Activated T-cell treated with anti-CD3 and anti-CD28 coated beads, Interleukin-2, amount 50 U/mL, for 48 hours (primary cell): ENCODE measurements at places on chromosomes 12 and 14.

DNA sequence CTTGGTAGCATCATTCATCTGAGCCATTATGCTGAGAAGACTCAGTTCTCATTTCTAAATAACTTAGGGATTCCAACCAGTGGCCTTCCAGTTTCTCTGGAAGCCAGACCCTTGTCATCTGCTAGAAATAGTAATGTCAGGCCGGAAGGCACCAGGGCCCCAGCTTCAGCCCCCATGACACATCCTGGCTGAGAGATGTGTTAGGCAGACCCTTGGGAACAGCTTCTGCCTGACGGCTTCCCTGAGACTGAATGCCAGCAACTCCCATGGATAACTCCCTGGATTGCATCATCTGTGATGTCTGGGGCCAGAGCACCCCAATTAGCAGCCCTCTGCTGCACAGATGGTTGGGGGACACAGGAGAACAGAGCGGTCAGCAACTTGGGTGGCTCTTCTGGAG is 583.5 kb upstream of the TBX3 start:
- no peak for DNase-seq

DNA sequence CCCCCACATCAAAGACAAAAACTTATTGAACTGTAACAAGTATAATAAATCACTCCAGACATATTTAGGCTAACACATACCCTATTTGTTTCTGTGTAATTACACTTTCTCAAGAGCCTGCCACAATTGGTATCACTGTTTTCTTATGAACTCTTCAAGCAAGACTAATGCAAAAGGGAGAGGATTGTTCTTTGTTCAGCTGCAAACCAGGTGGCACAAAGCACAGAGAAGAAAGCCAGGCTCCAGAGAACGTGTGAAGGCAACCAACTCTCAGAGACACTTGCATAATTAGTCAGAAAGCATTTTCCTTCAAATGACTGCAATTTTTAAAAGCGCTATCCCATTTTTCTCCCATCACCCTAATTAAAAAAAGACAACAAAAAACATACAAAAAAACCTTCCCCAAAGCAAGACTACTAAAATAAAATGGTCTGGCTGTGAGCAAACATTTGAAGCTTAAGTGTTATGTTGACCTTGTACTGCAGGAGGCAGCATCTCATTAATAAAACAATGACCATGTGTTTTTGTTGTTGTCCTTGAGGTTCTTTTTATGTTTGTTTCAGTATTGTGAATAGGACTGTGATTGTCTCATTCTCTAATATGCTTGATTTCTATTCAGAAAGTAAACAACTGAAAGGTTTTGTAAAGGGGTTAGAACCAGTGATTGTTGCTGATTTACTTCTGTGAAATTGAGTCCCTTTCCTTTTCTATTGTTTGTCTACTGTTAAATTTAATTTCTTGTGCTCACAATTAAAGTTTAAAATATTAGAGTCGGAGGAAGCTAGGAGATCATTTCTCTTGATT is 452.7 kb upstream of the PDE3A start:
- DNase-seq: no peak

DNA sequence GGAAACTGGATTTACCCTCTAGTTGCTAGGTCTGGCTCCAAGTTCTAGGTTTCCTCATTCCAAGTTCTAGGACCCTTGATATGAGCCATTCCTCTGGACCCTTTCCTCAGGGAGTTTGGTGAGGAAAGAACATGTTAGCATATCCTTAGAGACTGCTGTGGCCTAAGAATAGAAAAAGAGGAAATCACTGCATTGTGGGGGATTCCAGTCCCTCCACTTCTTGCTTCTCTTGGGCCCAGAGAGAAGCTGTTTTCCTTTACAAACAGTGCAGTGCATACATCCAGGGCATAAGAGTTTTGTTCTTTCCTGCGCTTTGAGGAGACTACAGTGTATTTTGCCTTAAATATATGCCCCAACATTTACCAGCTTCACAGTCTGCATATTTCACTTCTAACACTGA is 59.0 kb downstream of the LLPH start:
- DNase-seq: no peak

DNA sequence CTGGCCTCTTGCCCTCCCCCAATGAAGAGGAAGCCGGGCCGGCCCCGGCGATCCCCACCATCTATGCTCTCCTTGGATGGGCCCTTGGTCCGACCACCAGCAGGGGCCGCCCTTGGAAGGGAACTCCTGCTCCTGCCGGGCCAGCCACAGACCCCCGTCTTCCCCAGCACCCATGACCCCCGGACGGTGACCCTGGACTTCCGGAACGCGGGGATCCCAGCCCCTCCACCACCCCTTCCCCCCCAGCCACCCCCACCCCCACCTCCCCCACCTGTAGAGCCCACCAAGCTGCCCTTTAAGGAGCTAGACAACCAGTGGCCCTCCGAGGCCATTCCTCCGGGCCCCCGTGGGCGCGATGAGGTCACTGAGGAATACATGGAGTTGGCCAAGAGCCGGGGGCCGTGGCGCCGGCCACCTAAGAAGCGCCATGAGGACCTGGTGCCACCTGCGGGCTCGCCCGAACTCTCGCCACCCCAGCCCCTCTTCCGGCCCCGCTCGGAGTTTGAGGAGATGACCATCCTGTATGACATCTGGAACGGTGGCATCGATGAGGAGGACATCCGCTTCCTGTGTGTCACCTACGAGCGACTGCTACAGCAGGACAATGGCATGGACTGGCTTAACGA is 19.4 kb downstream of the SETD1B start:
- no peak for DNase-seq

DNA sequence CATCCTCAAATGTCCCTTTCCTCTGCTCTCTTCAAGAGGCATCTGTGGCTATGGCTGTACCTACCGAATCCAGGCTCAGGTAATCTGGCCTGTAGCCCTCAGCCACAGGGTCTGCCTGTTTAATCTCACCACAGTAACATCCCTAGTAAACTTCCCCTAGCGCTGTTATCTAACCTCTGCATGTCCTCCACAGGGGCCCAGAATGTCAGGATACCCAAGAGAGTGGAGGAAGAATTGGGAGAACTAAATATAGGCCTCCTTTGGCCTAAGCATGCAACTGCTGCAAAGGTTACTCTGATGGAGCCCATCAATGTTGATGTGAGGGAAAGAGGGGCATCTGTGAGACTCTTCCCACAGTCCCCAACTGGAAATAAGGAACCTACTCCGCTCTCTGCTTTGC is 63.2 kb upstream of the IFNG-AS1 start:
- DNase-seq: no peak

DNA sequence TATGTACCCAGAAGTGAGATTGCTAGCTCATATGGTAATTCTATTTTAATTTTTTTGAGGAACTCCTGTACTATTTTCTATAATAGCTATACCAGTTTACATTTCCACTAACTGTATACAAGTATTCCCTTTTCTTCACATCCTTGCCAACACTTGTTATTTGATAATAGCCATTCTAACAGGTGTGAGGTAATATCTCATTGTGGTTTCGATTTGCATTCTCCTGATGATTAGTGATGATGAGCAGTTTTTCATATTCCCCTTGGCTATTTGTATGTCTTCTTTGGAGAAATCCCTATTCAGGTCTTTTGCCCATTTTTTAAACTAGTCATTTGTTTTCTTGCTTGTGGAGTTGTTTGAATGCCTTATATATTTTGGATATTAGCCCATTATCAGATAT is 121.3 kb downstream of the BBS10 start:
- DNase-seq: no peak

DNA sequence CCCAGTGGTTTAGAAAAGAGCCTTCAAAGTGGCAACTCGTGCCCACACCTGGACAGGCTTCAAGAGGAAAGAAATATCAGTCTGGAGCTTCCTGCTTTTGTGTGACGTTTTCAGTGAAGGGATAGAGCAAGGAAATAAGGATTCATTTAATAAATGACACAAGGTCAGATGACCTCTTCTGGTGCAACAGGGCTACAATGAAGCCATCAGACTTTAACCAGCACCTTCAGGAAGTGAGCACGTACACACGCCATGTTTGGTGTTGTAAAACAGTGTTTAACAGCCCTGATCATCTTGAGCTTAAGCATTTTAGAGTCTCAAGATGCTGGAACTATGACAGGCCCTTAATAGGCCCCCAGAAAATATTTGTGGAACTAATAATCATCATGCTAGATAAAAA is 59.1 kb downstream of the CCDC60 start:
- no peak for DNase-seq
